ENCODE measurements at places on chromosomes 4 and X.

DNA sequence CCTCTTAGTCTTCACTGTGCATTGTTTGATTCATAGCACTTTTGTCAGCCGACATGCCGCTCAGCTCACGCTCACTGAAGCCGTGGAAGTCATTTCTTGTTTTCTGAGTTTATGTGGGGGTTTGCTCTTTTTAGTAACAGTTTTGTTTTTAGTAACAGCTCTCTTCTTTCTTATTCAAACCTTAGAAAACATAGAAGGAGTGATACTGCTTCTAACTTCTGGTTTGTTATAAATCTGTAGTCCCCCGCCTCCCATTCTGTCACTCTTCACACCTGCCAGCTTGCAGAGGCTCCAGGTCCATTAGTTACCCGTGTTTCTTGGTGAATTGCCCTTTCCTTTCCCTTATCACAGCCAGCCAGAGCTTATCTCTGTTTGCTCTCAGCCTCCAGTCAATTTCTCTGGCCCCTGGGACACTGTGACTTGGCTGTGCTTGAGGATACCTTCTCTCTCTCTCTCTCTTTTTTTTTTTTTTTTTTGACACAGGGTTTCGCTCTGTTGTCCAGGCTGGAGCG, 50.5 kb downstream of the GRK4 start:
- DNase-seq: no peak

DNA sequence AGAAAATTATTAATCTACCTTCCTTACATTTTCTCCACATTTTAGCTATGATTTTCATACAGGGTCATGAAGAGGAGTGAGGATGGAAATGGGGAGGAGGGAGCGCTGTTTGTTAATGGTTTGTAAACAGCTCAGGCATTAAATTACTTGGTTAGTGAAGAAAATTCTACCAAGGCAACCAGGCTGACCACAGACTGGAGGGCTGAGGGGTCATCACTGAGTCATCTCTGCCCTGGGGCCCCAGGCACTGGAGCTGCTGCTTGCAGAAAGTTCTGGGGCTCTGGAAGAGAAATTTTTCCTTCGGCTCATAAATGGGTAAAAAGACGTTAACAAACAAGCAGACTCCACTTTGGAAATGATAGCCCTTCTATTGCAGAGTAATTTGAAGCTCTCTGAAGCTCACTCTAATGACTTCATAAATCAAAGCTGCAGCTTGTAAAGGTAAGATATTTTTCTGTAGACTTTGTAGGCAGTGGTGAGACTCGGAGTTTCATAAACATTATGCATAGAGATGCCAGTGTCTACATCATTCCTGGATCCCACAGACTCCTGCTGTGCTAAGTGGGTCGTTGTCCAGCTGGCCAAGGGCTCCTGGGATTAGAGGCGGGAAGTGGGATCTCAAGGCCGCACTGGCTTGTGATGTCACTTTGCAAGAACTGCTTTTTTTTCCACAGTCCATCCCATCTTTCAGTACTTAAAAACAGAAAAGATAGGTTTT, 159.6 kb downstream of the PTTG2 start:
- DNase-seq: no peak

GRCh38 chr4:140343303-140343702, 30.1 kb upstream of the SCOC start:
- DNase-seq: no peak

GRCh38 chr4:42638321-42638720, 18.6 kb downstream of the ATP8A1 start:
- DNase-seq: no peak

- DNase-seq: no peak
Observed at GRCh38 chr4:18020671-18021469, 685 bp downstream of the LCORL start.

GRCh38 chr4:17613761-17614415, 553 bp upstream of the MED28 start:
- DNase-seq: no peak

GRCh38 chrX:88735835-88736234, 11.2 kb upstream of the CPXCR1 start:
- no peak for DNase-seq

GRCh38 chr4:127491571-127491970, 141.2 kb upstream of the INTU start:
- DNase-seq: no peak

GRCh38 chr4:127783955-127784770, 2.0 kb downstream of the HSPA4L start:
- DNase-seq: no peak

DNA sequence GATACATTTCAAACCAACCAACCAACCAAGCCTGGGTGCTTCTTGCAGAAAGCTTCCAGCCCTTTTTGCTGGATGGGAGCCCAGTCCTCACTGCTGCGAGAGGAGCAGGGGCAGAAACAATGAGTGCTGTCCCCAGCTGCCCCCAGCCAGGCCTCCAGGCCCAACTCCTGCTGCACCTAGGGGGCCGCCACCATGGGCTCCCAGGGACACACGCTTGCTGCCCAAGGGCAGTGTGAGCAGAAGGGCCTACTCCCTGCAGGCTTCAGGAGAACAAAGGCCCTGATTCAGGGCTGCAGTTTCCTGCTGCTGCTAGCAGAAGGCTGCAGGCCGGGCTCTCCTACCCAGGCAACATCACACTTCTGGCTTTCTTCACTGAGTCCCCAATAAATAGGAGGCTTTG, 37.7 kb upstream of the ENPP6 start:
- DNase-seq: no peak

DNA sequence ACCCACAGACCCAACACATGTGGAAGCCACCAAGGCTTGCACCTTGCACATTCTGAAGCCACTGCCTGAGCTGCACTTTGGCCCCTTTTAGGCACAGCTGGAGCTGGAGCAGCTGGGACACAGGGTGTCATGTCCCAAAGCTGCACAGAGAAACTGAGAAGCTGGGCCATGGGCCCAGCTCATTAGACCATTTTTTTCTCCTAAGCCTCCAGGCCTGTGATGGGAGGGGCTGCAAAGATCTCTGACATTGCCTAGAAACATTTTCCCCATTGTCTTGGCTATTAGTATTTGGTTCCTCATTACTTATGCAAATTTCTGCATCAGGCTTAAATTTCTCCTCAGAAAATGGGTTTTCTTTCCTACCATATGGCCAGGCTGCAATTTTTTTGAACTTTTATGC, 447.4 kb upstream of the HS3ST1 start:
- no peak for DNase-seq

DNA sequence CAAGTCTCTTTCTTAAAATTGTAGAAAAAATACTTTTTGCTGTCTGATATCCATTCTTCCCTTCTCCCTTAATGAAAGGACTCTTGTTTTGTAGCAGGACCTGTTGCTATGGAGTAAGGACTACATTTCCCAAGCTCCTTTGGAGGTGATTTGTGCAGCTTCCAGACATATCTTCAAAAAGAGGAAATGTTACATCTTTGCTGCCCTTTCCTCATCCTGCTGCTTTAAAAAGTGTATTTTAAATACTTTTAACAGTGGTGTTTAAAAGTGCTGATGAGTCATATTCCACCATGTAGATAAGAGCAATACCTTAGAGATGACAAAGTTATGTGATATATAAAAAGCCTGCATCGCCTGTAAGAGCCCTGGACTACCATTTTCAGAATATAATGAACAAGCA, 98.7 kb downstream of the CFAP299 start:
- no peak for DNase-seq

- no peak for DNase-seq
Observed at GRCh38 chr4:139808808-139809756, 143.5 kb downstream of the MGST2 start.

GRCh38 chr4:2961811-2962441, 1.3 kb downstream of the NOP14 start:
- no peak for DNase-seq

DNA sequence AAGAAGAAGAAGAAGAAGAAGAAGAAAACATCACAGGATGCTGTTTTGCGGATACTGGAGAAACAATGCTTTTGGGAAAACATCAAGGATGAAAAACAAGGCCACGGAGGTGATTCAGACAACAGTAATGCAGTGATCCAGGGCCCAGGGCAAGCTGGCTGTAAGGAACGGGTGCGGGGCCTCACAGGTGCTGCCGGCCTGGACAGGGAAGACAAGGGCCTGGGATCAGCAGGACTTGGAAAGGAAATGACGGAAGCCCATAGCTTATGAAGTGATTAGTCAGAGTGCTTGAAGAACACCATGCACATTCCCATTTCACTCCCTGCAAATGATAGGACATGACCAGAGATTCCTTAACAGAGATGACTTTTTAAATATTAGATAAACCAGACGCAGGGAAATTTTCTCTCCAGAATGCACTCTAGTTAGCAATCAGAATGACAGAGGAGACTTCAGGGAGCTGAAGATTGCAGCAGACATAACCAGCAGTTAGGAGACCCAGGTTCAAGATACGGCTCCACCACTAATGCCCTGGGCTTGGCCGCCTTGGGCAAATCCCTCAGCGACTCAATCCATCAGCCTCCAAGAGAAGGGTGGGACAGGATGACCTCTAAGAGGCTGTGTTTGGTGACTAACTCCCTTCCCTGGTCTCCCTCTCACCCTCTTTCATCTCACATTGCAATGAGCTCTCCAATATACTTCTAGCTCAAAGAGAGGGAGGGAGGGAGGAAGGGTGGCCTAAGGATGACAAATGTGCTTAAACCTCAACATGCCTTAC, 54.1 kb downstream of the APBB2 start:
- DNase-seq: no peak

GRCh38 chrX:10759141-10759799, 138.9 kb upstream of the MID1 start:
- DNase-seq: no peak
